ENCODE measurements at places on chromosomes 13 and 19.

GRCh38 chr19:38253788-38254187, 2.4 kb downstream of the PPP1R14A start:
- no peak for DNase-seq

DNA sequence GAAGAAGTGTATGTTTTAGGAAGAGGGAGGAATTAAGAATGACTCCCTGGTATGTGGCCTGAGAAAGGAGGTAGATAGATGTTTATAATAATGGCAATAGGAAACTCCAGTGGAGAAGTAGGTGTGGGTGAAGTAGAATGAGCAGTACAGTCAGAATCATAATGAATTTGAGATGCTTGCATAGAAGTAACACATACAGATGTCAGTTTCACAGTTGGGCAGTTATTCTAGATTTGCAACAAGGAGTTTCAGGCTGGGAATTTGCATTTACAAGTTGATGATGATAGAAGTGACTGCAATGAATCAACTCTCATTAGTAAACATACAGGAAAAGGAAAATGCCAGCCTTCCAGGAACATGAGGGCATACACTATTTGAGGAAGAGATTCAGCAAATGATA, 149.0 kb downstream of the SLITRK1 start:
- DNase-seq = no peak

GRCh38 chr19:22601906-22602630, 32.1 kb upstream of the ZNF492 start:
- DNase-seq = no peak

GRCh38 chr19:4279530-4280422, 710 bp downstream of the SHD start:
- DNase-seq = no peak

DNA sequence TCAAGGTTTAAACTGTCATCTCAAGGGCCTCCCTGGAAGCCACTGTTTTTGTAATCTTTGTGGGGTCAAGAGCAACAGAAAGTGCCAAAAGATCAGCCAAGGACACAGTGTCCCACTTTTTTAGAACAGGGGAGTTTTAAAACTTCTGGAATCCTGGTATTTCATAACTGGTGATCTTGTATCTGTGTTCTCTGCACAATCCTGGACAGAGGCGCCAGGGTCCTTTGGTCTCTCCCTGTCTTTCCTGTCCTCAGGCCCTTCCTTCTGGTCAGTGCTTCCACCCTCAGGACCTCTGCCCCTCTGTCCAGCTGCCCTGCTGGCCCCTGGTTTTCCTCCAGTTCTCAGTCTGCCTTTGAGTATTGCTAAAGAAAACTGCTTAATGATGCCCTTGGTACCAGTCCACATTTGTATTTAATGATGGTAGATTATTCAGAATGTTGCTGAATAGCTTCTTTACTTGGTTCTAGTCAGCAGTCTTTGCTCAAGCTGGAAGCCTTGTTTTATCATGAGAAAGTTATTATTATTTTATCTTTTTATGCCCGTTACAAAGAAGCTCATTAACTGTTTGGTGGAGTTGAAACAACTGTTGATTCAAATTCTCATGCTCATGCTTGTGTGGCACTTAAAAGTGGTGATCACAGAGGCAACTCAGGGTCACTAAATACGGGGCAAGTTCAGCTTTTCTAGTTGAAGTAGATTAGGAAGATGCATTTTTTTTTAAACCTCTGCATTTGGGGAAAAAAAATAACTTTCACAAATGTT, 47.5 kb downstream of the WASF3 start:
- no peak for DNase-seq

DNA sequence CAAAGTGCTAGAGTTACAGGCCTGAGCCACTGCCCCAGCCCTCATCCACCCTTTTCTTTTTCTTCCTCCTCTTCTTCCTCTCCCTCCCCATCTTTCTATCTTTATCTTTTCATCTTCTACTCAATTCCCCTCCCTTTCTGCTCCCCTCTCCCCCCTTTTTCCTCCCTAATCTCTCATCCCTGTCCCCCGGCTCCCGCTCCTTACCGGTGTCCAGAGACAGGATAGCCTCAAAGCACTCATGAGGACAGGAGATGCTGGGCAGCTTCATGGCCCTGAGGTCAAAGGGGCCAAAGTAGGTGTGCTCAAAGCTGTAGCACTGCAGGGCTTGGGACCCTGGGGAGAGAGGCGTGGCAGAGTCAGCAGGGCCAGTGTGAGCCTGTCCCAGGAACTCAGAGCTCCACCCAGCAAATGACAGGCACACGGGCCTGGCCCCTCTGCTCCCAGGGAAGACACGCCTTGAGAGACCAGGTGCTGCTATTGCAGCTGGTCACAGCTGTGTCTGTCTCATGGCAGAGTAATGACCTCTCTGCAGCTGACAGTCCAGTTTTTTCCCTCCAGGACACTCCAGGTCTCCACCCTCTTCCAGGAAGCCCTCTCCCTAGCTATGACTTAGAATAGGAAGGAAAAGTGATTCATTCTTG, 2.6 kb downstream of the LYPD5 start:
- no peak for DNase-seq

- no peak for DNase-seq
These were observed 1.3 kb upstream of the KLK8 start for GRCh38 chr19:51002542-51003311.

DNA sequence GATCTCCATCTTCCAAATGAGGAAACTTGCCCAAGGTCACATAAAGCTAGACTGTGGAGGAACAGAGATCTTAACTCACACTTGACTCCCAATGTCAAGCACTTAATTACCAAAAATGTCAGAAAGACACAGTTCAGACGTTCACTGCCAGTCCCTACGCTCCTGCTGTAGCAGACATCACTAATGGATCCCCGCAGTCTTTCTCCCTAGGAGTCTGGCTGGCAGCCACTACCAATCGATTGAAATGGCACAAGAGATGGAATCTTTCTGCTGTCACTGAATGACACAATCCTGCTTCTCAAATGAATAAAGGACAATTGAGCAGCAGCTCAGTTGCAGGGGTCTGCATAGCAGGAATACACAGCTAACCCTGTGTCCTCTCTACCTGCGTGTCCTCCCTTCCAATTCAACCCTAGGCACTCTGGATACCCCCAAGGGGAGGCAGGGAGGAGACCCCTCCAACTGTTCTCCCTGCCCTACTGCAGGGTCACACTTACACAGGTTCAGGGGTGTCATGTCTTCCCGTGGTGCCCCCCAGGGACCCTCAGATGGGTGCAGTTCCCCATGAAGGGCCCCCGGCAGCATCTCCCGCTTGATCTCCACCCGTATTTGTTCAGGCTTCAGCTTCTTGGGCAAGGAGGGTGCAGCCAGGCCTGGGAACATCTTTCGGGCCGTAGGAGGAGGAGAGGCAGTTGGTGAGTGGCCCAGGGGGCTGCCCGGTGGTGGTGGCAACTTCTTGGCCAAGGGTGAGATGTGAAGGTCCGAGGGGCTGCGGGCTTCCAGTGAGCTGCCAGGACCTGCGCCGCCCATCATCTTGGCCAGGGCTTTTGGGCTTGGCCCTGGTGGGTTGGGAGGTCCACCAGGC, 7.9 kb upstream of the AKAP8L start:
- no peak for DNase-seq

- DNase-seq = no peak
These were observed 180.9 kb downstream of the GPC5 start for GRCh38 chr13:91579320-91579719.

GRCh38 chr13:107743983-107744382, 471.4 kb downstream of the LIG4 start:
- DNase-seq = no peak

DNA sequence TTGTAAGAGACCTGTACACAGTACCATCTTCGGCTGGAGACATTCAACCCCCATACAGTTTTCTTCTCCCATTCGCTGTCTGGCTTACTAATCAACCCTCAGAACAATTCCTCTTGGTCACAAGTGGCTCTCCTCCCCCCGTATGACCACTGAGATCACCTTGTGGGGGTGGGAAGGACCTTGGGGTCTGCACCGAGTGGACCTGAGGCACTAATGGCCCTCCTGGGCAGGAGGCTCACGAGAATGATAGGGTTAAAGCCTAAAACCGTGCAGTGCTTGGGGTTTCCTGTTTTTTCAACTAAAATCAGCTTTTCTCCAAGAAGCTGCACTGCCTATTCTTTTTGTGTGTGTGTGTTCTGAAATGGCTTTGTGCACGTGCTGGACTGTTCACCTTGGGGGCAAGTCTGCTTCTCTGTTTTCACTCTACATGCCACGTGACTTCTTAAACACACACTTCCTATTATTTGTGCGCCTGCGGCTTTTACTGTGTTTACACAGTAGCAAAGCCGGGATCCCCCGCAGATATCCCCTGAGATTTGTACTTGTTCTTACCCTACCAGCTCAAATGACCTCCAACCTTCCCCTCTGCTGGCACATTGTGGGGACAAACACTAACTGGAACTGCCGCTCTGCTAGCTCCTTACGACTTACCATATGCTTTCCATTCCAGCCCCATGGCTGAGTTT, 12.3 kb downstream of the RBM26 start:
- no peak for DNase-seq

GRCh38 chr13:78247362-78247761, 328.7 kb upstream of the EDNRB start:
- no peak for DNase-seq

- no peak for DNase-seq
These were observed 19.4 kb downstream of the NLRP11 start for GRCh38 chr19:55812449-55812848.

- no peak for DNase-seq
These were observed 44.2 kb downstream of the WASF3 start for GRCh38 chr13:26601669-26602068.

GRCh38 chr19:21580101-21580500, 74.7 kb downstream of the ZNF429 start:
- no peak for DNase-seq

DNA sequence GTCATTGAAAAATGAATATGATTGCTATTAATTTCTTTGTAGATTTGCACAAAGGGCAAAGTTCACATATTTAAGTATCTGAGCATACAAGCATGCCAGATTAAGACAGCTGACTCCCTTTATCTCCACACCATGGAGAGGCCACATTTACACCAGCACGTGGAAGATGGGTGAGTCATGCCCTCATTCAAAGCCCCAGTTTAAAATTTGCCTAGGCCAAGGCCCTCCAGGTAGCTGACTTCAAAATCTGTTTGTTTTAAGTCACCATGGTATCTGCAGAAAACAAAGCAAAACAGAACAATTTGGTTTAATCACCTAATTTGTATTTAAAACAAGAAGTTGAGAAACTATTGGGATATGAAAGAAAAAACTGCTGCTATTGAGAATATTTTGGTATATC, 109.2 kb downstream of the ESD start:
- no peak for DNase-seq

DNA sequence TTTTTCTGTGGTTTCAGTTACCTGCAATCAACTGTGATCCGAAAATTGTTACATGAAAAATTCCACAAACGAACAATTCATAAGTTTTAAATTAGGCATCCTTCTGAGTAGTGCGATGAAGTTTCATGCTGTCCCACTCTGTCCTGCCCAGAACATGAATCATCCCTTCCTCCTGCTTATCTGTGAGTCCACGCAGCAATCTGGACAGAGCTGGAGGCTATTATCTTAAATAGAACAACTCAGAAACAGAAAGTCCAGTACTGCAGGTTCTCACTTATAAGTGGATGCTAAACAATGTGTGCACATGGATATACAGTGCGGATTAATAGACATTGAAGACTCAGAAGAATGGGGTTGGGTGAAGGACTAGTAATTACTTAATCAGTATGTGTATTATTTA, 583.7 kb upstream of the SPRY2 start:
- no peak for DNase-seq

- no peak for DNase-seq
These were observed 83.5 kb downstream of the FRY start for GRCh38 chr13:32115066-32115465.

DNA sequence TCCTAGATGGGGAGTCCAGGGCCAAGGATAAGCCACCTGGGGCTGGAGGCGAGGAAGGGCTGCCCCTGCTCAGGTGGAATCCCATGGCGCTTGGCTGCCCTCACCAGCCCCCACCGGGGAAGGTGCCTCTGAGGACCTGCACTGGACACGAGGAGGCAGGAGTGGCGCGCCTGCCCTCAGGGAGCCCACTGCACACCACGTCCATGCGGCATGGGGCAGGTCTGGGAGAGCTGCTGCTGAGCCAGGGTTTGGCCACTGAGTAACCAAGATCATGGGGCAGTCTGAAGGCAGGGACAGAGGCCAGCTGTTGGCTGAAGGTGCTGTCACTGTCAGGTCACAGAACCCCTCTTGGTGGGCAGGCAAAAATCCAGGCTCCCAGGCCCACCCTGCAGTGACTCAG, 25.9 kb downstream of the ELAVL1 start:
- no peak for DNase-seq

DNA sequence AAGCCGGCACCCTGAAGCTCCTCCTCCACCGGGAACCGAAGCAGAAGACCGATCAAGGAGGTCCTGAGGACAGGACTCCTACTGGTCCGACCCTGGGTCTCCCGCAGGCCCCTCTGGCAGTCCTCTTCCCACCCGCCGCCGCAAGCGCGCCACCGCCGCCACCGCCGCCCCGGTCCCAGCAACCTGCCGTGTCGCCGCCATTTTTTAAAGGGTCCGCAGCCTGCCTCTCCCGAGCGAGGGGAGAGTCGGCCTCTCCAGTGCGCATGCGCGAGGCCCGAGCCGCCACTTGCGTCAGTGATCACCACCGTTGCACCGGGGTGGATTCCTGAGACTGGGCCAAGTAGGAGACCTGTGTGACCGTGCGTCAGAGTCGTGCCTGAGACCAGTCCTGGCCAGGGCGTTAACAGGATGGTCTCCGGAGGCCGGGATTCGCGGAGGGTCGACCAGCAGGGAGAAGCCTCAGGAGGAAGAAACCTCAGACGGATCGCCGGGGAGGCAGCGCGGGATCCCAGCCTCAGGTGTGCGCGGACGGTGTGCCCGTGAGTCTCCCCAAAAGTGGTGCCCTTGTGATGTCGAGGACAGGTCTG, 51.6 kb downstream of the ZNF146 start:
- DNase-seq = no peak

- no peak for DNase-seq
These were observed 7.2 kb downstream of the CARS2 start for GRCh38 chr13:110698689-110699088.

- DNase-seq = no peak
These were observed 55.4 kb upstream of the ADGRE5 start for GRCh38 chr19:14325863-14326262.

DNA sequence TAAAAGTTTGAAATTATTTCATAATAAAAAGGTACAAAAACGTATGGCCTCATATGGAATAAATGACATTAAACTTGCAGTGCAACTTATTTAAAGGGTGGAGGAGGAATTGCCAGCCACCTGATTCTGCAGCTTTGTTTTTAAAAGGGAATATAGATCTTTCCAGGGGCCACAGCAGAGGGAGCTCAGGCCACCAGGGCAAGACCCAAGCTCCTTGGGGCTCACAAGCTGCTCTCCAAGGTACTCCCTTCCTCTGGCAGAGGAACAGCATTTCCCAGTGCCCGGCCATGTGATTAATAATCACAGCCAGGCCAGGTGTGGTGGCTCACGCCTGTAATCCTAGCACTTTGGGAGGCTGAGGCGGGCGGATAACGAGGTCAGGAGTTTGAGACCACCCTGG, 6.2 kb downstream of the ACOD1 start:
- DNase-seq = no peak

GRCh38 chr19:7879111-7879807, 5.1 kb upstream of the PRR36 start:
- DNase-seq = no peak
